AG04450 (cell line): ENCODE measurements at places on chromosomes 3 and 15.

GRCh38 chr3:80601479-80601878, 833.7 kb upstream of the ROBO1 start:
- no peak for DNase-seq

GRCh38 chr3:138396752-138397410, 37.5 kb upstream of the ESYT3 start:
- DNase-seq: no peak

GRCh38 chr3:164918905-164919304, 159.4 kb downstream of the SI start:
- DNase-seq: no peak

DNA sequence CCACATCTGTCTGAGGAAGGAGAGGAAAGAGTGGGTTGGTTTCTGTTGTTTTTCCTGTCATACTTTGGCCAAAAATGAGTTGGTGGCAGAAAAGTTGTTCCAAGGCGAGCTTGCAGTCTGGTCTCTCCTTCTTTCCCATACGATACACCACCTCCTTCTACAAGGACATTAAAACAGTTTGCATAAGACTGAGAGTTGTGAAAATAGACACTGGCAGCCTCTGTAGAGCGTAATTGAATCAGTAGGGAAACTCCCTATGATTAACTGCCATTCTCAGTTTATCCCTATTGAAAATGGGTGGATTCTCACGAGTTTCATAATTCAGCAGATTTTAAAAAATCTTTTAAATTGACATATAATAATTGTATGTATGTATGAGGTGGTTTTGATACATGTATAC, 3.7 kb upstream of the LSG1 start:
- no peak for DNase-seq

GRCh38 chr3:132457286-132457685, 40.0 kb downstream of the DNAJC13 start:
- DNase-seq: no peak

- DNase-seq: no peak
Measured at GRCh38 chr15:89116404-89116803, 28.1 kb downstream of the ABHD2 start.

DNA sequence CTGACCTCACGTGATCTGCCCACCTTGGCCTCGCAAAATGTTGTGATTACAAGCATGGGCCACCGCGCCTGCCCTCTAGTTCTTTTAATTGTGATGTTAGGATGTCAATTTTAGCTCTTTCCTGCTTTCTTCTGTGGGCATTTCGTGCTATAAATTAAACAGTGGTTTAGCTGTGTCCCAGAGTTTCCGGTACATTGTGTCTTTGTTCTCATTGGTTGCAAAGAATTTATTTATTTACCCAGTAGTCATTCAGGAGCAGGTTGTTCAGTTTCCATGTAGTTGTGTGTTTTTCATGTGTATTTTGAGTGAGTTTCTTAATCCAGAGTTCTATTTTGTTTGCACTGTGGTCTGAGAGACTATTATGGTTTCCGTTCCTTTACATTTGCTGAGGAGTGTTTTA, 30.1 kb downstream of the MYRIP start:
- DNase-seq: no peak

GRCh38 chr3:5136211-5136918, 14.3 kb downstream of the ARL8B start:
- no peak for DNase-seq

GRCh38 chr3:112793326-112794081, 53.2 kb downstream of the CD200R1L start:
- DNase-seq: no peak

DNA sequence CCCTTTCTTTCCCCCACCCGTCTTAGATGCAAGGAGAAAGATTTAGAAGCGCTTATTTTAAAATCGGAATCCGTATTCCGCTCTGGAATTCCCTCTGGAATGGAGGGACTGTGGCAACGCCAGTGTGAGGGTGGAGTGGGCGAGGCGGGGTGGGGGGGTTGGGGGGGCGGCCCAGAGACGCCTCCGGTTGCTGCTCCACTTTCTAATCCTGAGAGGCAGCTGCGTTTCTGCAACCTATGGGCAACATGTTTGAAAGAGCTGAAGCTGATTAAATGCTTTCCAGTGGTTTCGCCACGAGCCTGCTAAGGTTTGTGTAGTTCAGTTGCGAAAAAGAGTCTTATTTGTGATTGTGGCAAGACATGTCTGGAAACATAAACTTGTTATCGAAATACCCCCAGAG, at the start of gene CCK:
CCK (minus strand) TSS at position 101 of the 400 bp plus-strand sequence. CDS start 2,555 bp downstream, outside the sequence.
- no peak for DNase-seq

GRCh38 chr3:140859592-140860336, 81.9 kb upstream of the SLC25A36 start:
- DNase-seq: no peak

DNA sequence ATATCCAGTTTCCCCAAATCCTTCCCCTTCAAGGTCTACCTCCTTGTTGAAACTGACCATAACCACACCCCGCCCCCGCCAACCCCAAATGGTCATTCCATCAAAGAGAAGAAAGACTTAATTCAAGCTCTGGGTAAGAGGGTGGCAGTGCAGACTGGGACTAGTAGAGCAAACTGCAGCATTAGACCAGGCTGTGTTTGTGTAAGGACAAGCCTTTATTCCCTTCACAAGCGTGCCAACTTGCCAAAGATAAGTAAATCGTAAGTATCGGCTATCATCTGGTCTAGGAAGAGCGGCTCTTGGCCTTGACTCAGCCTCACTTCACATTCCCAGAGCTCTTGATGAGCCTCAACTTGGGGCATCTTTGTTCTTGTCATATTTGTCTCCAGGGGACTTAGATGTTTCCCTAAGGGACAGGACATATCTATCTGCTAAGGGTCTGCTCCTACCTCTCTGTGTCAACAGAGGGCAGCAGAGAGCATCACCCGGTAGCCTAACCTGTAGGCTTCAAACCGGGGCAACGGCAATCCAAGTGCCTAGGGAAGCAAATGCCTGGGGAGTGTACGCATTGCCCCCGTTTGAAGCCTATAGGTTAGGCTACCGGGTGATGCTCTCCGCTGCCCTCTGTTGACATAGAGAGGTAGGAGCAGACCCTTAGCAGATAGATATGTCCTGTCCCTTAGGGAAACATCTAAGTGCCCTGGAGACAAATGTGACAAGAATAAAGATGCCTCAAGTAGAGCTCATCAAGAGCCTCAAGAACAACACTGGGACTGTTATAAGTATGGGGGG, 8.9 kb upstream of the MAP3K13 start:
- no peak for DNase-seq

GRCh38 chr3:161496508-161496907, at the start of gene OTOL1:
OTOL1 (plus strand) TSS chr3:161496808; CDS start chr3:161496808, 0 bp downstream.
- no peak for DNase-seq

DNA sequence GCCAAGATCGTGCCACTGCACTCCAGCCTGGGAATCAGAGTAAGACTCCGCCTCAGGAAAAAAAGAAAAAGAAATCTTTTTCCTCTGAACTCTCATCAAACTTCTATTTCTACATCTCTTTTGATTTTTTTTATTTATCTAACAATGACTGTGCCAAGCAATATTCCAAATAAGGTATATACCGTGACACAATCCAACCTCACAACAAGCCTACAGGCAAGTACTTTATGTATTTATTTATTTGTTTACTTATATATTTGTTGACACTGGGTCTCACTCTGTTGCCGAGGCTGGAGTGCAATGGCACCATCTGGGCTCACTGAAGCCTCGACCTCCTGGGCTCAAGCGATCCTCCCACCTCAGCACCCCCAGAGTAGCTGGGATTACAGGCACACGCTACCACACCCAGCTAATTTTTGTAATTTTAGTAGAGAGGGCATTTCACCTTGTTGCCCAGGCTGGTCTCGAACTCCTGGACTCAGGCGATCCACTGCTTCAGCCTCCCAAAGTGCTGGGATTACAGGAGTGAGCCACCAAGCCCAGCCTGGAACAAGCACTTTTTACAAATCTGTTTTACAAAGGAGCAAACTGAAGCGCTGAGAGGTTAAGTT, 94.9 kb upstream of the CHD2 start:
- DNase-seq: no peak

DNA sequence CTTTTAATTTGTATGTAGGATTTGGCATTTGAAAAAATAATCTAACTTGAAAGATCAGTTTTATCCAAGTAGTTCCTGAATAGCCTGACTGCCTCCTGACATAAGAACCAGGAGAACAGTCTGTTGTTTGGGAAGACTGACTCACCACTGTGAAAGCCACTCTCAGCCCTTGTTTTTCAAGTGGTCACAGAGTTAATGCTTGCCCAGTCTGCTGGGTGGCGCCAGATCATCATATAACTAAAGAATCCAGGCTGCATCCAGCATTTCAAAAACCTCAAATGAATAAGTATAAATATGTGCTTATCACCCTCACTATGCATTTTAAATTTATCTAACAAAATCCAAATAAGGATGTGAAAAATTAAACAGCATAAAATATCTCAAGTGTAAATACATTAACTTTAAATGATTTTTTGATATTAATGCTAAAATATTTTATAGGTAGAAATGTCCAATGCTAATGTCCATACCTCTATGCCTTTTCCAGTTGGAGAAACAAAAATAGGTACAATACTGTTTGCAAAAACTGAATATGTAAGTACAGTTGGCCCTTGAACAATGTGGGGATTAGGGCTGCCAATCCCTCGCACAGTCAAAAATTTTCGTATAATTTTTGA, 26.9 kb upstream of the ZBBX start:
- peak; percentile 2 for DNase-seq

GRCh38 chr15:29130951-29131839, 138.4 kb downstream of the NSMCE3 start:
- no peak for DNase-seq

GRCh38 chr3:152350139-152350538, 81.4 kb downstream of the MBNL1 start:
- no peak for DNase-seq

- DNase-seq: no peak
Measured at GRCh38 chr3:143283432-143284128, 164.0 kb downstream of the CHST2 start.

GRCh38 chr3:151630938-151631441, 102.7 kb upstream of the AADACL2 start:
- no peak for DNase-seq

- no peak for DNase-seq
Measured at GRCh38 chr15:51079226-51079625, 15.5 kb downstream of the TNFAIP8L3 start.

- DNase-seq: no peak
Measured at GRCh38 chr15:93250950-93251349, 161.9 kb upstream of the RGMA start.

DNA sequence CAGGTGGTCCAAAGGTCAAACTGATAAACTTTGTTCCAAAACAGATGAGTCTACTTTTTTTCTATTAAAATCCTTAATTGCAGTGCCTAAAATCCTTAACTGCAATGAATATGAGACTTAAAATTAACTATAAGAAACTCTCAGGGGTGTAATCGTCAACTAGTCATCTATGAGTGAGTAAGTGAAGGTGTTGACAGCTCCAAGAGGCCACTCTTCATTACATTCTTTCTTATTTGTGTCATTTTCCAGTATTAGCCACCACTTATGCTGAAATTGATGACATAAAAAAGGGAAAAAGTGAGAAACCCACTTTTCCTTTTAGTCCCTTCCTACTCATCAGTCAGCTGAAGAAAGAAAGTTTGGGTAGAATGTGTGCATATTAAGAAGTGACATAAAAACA, 12.6 kb upstream of the NPAP1 start:
- DNase-seq: no peak

GRCh38 chr15:73318463-73319351, 50.1 kb downstream of the HCN4 start:
- DNase-seq: no peak

- no peak for DNase-seq
Measured at GRCh38 chr3:196192524-196193051, 18.6 kb downstream of the ZDHHC19 start.

- DNase-seq: no peak
Measured at GRCh38 chr3:39485547-39485946, 18.1 kb downstream of the MOBP start.

DNA sequence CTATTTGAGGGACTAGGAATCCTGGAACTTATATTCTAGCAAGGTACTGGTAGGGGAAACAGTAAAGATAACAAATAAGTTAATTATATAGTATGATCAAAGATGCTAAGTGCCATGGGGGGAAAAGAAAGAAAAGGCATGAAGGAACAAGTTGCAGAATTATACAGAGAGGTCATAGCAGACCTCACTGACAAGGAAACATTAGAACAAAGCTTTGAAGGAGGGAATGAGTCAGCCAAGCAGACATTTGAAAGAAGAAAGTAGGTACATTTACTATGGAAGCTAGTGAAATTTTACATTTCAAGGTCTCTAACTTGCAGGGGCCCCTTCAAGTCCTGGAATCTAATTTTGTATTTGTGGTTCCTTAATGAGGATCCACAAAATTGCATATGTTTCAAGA, 57.2 kb upstream of the TIPARP start:
- DNase-seq: no peak

- DNase-seq: peak; percentile 16
Measured at GRCh38 chr15:34855413-34855812, 60.1 kb upstream of the ACTC1 start.

DNA sequence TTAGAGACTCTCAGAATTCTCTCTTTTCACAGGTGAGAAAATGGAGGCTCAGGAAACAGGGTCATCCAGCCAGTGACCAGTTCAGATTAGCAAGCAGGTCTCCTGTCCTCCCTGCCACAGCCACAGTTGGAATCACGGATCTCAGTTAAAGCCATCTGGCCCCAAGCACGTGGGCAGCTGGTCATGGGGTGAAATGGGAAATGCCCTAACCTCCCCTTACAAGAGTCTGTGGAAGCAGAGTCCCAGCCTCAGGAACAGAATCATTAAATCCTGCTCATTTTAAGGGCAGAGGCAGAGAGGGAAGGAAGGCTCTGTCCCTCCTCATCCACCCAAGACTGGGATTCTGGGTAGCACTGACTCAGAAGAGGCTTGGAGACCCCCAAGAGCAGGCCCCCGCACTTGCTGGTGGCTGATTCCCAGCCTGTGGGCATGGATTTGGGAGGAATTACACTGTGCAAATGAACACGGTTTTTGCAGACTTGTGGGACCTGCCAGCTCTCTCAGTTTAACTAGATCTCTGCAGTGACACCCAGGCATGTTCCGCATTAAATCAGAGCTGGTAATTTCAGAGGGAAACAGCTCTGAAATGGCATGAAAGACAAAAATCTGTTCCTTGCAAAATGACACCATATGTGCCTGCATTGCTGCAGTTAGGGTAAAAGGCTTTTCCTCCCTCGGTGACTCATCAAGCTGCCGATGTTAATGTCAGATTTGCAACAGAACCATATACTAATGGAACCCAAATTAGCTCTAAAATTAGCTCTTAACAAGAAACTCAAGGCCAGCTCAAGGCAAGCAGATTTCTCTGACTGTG, 89.0 kb downstream of the BDH1 start:
- no peak for DNase-seq

DNA sequence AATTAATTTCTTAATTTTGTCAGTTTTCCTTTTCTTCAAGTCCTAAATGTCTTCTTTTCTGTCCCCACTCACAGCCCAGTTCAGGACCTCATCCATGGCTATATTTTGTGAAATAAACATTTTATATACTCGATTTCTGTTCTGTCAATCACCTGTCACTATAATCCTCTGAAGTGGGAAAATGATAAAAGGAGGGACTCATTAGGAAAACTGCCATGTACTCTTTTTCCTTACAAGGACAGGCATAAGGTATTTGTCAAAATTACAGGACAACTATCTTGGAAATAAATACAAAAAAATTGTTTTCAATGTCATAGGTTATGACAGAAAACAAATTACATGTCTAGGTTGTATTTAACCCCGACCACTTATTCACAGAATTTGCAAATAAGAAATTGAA, 240.1 kb upstream of the CBLB start:
- DNase-seq: no peak
